ENCODE measurements at places on chromosomes 7 and 10. TPM values are rescaled to one million over a fixed set of nuclear protein-coding genes. Genes with fewer than 3 reads are reported as not detected.

The UFSP1 gene
- 2.6 TPM for total RNA-seq

The SLC39A12 gene
- not detected for total RNA-seq

The CHAT gene
- total RNA-seq, result not detected

The ETV1 gene
- 34.1 TPM for total RNA-seq

The CDC14C gene
- total RNA-seq, result not detected

The NPSR1 gene
- total RNA-seq, result 0.58 TPM

The GFRA1 gene
- 60.9 TPM for total RNA-seq

The HMX2 gene
- total RNA-seq, result not detected

- no peak for DNase-seq
These were observed 27.5 kb upstream of the WAC start for GRCh38 chr10:28505359-28505959.

DNA sequence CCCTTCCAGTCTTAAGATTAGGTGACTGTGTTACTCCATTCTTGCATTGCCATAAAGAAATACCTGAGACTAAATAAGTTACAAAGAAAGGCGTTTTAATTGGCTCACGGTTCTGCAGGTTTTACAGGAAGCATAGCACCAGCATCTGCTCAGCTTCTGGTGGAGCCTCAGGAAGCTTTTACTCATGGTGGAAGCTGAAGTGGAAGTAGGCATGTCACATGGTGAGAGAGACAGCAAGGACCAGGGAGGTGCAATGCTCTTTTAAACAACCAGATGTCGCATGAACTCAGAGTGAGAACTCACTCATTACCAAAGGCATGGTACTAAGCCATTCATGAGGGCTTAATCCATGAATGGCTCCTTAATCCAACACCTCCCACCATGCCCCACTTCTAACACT lies 34.0 kb upstream of the TMEM273 start:
- DNase-seq, result no peak

- no peak for DNase-seq
These were observed 14.8 kb upstream of the INPP5A start for GRCh38 chr10:132522521-132523411.

DNA sequence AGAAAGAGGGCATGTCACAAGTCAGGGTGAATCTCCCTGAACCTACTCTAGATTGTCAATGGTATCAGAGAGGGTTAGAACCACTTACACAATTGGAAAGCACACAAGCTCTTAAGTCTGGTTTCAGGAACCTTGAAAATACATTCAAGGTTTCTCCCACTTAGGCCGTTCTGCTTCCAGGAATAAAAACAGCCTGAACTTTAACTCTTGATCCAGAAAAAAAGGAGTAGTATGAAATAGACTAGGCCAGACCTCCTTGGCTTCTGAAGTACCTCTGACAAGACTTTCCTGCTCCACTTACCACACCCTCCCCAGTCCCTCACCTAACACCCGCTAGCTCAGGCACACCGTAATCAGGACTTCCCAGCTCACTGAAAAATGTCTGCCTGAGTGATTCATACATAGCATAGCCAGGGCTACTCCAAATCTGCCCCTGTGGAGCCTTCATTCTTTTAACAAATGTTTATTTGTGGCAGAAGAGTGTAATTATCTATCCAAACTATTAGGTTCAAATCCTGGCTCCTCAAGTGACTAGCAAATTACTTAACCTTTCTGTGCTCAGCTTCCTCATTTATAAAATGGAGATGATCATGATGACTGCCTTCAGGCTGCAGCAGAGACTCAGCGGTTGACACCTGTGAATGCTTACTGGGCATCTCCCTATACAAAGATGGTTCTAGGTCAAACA lies 30.3 kb upstream of the IL6 start:
- no peak for DNase-seq

DNA sequence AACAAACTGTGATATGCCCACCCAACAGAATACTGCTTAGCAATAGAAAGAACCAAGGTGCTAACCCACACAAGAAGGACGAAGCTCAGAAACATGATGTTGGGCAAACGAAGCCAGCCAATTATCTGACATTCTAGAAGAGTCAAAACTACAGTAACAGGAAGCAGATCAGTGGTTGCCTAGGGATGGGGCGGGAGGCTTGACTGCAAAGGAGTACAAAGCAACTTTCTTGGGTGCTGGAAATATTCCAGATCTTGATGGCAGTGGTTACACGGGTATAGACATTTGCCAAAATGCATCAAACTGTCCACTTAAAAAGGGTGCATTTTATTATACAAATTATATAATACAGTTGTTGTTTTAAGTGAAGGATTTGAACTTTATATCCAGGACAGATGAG lies 41.1 kb upstream of the RET start:
- DNase-seq, result no peak

- no peak for DNase-seq
These were observed 144.7 kb upstream of the SHH start for GRCh38 chr7:155956977-155957376.

- peak; percentile 42 for DNase-seq
These were observed 1.4 kb downstream of the TRA2A start for GRCh38 chr7:23530405-23530804.

DNA sequence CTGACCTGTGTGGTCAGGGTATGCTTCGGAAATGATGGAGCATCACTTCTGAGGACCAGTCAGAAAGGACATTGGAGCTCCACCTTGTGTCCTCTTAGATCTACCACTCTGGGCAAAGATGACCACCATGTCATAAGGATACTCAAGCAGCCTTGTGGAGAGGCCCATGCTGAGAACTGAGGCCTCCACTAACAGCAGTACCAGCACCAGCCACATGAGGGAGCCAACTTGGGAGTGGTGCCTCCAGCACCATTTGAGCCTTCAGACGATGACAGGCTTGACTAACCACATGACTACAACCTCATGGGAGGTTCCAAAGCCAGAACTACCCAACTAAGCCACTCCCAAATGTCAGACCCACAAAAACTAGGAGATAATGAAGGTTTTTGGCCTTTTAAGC lies 116.0 kb downstream of the NPTX2 start:
- DNase-seq, result no peak

GRCh38 chr10:46028584-46029460 lies 1.6 kb downstream of the NCOA4 start:
- DNase-seq, result no peak

DNA sequence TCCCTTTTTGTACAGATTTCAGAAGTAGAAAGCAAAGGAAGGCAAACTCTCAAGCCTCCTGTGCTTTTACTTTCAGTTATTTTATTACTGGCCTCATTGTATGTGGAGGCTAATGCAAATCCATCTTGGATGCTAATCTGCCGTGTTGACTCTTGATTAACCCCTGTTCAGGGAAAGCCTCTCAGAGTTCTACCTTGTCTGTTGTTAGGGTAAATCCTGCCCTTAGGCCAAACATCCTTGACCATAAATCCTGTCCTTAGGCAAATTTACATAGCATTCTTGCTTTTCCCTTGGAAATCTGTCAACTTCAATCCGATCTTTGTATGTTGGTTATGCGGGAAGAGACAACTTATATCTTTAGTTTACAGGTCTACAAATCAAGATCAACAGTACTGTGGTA lies 709.9 kb upstream of the LRRTM3 start:
- no peak for DNase-seq

- no peak for DNase-seq
These were observed 6.5 kb downstream of the UROS start for GRCh38 chr10:125816548-125816947.

DNA sequence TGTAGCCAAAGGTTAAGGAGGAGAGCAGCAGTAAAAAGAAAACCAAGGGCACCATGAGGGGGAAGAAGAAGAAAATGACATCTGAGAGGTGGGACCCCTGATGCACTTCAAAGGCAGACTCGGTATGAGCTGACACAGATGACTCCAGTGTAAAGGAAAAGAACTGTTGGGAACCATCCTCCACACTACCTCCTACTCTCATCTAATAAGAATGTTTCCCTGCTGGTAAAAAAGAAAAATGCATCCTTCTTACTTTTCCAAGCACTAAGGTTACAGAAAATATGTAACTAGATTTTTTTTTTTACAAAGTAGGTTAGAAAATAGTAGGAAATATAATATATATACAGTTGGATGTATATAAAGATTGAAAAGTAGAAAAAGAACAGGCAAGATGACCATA lies 16.9 kb downstream of the TAS2R41 start:
- no peak for DNase-seq
